ENCODE measurements at places on chromosomes 13 and 19.
A peak's percentile ranks its signal among the peaks of the same experiment; 100 is the strongest.

DNA sequence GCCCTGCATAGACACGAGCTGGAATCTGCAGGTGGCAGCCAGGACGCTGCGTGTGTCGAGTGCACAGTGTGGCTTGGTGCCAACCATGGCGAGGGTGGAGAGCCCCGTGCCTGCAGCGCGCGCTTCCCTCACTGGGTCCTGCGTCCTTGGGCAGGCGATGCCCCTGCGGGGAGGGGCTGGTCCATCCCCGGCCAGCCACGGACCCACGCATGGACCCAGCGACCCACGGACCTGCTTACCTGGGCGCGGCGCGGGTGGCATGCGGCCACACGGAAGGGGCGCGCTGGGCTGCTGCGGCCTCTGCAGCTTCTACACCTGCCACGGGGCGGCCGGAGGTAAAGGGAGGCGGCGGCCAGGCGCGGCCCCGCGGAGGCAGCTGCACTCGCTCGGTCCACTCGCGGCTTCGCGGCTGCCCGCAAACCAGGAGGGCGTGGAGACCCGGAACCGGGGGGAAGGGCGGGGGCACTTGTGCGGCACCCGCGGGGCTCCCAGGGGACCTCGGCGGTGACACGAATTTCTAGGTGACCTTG, 569 bp upstream of the MCF2L start:
- DNase-seq = peak; percentile 15

DNA sequence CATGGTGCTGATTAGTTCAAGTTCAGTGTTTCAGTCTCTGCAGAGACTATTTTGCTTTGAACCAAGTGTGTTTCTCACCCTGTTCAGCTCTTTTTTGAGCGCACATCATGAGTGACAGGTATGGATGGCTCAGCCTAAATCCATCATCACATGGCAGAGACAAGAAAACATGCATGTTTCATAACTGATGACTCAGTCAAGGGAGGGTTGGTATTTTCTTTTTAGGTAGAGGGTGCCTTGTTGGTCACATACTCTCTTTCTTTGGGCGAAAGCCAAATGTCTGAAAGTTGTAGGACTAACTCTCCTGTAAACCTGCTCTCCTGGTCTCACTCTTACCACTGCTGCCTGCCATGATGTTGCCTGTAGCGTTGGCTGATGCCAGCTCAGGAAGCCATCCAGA, 48.1 kb upstream of the RAP2A start:
- no peak for DNase-seq

DNA sequence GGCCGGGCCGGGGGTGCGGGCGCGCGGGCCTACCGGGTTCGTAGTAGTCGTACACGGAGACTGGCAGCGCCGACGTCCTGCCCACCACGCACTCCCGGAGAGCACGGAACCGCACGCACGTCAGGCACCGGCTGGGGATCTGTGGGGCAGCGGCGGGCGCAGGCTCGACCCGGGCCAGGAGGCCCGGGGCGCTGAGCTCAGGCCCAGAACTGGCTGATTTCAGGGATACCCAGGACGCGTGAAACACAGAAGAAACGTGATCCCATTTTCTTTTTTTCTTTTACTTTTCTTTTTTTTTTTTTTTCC, 9.0 kb downstream of the F2RL3 start:
- no peak for DNase-seq

- no peak for DNase-seq
Measured at GRCh38 chr13:104320446-104320845, 1254.2 kb upstream of the SLC10A2 start.

- DNase-seq = no peak
Measured at GRCh38 chr13:95524264-95524901, 28.1 kb upstream of the CLDN10 start.

GRCh38 chr19:28686756-28687155, 526.2 kb downstream of the UQCRFS1 start:
- DNase-seq = no peak

DNA sequence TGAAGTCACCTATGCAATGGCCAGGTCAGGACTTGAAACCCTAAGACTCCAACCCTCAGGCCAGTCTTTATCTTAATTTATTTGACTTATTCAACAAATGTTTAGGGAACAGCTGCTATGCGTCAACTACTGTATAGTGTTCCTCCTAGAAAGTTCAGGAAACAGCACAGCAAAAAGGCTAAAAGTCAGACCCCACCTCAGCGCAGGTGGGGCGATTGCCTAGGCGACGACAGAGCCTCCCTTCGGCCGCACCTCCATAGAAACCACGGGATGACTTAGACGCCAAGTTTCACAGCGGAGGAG, 502 bp downstream of the VRK3 start:
- DNase-seq = no peak

GRCh38 chr19:18477042-18477779, 39.3 kb upstream of the ISYNA1 start:
- no peak for DNase-seq

- no peak for DNase-seq
Measured at GRCh38 chr13:100602493-100603111, 14.0 kb upstream of the GGACT start.

GRCh38 chr13:111923439-111923838, 143.5 kb upstream of the SOX1 start:
- DNase-seq = no peak

DNA sequence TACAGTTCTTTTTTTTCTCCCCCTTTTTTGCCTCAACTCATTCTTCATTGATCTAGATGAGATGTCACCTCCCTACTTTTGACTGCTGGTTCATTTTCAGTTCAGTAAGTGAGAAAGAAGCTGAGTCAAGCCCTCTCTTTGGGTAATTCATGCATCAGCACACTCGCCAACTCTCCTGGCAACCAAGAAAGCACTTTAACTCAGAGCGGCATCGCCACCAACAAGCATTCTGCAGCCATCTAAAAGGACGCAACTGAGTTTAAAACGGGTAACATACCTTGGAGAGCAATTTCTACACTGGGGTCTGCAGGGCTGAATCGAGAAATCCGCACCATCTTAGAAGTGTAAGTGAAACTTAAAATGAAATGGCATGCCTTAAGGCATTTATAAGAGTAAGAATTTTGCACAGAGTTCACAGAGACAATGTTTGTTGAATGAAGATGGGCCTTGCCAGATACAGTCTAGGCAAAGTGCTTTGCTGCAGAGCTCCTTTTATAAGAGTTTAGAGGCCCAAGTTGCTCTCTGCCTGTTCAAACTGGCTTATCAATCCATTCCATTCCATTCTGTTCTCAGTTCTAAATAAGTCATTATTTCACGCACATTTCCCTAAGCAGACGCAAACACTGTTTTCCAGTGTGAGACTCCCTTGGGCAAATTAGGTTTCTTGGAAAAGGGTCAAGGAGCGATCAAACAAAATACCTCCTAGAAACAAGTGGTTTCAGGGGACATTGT, 338.0 kb downstream of the ENOX1 start:
- no peak for DNase-seq

DNA sequence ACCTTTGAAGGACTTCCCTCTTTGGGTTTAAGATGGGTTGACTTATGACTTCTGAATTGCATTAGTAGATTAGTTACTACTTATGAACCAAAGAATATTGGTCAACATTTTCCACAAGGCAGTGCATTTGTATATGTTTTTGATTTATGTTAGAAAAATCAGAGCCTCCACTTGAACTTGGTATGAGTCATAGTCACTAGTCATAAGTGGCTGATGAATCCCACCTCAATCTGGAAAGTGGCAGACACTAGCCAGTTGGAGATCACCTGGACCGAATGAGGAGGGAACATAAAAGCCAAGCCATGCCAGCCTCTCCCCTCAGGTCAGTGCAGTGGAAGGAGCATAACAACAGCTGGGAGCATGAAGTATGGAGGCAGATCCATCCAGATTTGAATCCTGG, 39.3 kb upstream of the SPART start:
- DNase-seq = no peak
